ENCODE measurements at places on chromosomes 13 and 19.

DNA sequence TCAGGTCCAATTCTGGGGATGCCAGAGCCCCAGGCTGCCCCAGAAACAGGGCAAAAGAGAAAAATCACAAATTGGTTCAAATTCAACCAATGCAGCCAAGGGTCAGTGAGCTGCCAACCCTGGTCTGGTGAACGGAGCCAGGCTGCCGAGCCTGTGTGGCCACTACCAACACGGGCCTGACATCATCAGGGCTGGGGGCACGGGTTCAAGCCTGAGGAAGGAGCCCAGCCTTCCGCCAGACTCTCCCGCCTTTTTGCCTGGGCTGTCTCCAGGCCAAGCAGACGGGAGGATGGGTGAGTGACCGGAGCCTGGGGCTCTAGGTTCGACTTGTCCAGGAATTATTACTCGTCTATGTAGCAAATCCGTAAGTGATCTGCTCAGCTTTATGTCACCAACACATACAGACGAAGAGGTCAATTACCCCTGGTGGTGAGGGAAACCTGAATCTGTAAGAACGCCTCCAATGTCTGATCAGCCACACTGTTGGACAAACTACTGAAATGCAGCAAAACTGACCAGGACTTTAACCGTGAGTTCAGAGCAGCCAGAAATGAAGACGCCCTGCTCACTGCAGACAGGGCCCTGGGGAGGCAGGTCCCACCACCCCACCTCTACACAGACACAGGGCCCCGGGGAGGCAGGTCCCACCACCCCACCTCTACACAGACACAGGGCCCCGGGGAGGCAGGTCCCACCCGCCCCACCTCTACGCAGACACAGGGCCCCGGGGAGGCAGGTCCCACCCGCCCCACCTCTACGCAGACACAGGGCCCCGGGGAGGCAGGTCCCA is 31.8 kb downstream of the RAB20 start:
- DNase-seq = no peak

DNA sequence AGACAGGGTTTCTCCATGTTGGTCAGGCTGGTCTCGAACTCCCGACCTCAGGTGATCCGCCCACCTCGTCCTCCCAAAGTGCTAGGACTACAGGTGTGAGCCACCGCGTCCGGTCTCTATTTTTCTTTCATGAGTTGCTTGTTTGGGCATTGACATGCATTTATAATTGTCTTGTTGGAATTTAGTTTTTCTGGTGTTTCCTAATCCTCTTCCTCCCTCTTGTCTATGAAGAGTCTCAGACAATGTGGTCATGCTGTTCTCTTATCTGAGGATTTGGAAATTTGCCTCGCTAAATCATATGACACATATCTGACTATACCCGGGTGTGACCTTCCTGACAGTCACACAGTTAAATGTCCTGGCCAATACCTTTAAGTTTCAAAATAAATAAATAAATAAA is 7.4 kb upstream of the CEACAM18 start:
- no peak for DNase-seq

GRCh38 chr13:110216398-110217041 is 90.4 kb downstream of the COL4A1 start:
- no peak for DNase-seq

GRCh38 chr13:80224468-80224867 is 116.5 kb downstream of the SPRY2 start:
- DNase-seq = no peak

DNA sequence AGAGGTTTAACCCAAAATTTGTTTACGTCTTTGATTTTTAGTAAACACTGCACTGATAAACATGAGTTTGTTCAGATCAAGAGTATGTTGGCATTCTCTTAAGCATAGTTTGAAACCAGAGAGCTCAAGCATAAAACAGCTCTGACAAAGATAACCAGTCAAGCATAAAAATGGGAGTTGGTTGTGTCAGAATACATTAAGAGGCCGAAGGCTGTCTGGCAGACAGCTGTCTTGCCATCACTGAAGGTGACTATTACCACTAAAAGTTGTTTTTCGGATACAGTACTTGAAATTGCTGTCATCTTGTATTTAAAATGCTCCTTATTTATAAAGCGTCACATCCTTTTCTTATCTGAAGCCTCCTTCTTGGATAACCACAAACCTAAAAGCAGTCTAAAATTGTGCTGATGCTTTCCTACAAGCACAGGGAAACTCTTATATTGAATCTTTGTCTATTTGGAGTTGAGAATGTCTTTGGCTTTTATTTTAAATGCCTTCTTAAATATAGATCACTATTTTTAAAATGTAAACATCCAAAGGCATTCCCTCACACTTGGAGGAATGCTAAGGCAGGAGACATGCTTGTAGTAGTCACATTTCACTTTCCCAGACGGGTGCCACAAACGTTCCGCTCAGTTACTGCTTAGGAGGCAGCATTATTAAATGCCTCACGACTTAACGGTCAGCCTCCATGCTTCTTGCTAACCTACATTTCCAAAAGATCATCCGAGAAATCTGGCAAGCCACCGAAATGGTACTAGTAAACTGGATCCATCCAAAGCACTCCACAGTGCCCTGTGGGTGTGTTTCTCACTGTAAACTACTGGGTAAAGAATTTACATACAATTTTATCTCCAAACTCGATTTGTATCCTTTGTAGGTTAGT is 1.5 kb downstream of the SMAD9 start:
- no peak for DNase-seq

DNA sequence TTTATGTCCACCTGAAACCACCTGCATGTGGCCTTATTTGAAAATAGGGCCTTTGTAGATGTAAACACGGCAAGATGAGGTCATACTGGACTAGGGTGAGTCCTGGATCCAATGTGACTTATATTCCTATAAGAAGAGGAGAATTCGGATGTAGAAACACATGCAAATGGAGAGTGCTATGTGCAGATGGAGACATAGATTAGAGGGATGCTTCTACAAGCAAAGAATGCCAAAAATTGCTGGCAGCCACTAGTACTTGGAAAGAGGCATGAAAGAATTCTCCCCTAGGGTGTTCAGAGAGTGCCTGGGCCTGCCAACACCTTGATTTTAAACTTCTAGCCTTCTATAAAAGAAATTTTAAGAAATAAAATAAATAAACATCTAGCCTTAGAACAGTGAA is 226.1 kb downstream of the RFC3 start:
- DNase-seq = no peak

DNA sequence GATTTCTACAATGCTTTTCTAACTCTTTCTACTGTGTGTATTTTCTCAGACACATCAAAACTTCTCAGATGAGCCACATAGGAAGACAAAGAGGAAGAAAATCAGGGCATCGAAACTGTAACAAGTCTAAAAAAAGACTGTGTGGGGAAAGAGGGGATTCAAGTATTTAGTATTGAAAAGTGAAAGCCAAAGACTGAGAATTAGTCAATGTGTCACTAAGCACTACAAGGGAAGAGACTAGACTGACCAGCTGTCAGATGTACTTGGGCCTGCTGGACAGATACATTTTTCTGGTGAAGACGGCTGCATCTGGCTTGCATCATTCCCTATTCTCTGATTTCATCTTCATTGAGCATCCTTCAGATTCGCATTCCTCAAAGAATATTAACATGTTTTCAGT is 25.4 kb downstream of the COMMD6 start:
- DNase-seq = no peak

GRCh38 chr19:43638214-43638994 is 1.2 kb downstream of the CADM4 start:
- DNase-seq = no peak

- DNase-seq = no peak
Observed at GRCh38 chr13:93765811-93766210, 539.2 kb downstream of the GPC6 start.

DNA sequence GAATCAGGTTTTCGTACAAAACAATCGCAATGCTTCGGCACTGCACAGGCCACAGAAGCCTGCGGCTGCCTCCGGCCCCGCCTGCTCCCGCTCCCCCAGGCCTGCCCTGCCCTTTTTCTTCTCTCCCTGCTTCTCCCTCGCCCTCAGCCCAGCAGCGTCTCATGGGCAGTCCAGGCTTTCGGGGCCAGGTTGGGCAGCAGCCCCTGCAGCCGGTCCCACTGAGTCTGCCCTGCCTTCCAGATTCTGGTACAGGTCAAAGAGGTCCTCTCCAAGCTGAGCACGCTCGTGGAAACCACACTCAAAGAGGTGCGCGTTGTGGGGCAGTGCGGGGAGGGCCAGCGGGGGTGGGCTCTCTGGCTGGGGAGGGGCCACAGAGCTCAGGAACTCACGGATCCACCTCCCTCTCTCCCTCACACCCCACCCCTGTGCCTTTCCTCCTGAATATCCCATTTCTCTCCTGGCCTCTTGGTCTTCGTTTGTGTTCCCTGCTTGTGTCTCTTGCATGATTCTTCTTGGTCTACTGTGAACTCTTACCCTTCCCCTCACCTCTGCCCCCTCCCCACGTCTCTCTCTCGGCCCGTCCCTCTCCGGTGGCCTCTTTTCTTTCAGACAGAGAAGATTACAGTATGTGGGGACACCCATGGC is 30.1 kb downstream of the CCDC8 start:
- no peak for DNase-seq

DNA sequence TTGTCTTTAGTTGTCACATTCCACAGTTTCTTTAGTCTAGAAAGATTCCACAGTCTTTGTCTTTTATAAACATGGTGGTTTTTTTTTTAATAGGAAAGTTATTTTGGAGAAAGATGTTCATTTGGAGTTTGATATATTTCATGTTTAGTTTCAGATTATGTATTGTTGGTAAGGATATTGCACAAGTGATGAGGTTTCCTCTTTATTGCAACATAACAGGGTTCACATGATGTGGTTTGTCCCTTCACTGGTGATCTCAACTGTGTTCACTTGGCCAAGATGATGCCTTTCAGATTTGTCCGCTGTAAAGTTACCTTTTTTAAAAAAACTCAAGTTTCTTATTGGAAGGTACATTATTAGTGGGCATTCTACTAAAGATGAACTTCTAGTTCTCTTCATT is 3.2 kb downstream of the ZNF230 start:
- DNase-seq = no peak

DNA sequence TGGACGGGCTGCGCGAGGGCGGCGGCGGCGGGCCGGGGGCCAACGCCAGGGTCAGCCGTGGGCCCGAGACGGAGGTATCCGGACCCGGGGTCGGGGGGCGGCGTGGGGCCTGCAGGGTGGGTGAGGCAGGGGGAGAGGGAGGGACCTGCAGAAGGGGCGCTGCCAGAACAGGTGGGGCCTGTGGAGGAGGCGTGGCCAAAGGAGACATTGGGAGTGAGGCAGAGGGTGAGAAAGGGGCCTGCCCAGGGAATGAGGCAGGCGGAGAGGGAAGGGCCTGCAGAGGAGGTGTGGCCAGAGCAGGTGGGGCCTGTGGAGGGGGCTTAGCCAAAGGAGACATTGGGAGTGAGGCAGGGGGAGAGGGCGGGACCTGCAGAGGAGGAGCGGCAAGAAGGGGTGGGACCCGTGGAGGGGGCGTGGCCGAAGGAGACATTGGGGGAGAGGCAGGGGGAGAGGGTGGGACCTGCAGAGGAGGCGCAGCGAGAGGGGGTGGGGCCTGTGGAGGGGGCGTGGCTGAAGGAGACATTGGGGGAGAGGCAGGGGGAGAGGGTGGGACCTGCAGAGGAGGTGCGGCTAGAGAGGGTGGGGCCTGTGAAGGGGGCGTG is 4.2 kb downstream of the PRR36 start:
- DNase-seq = peak; percentile 74

DNA sequence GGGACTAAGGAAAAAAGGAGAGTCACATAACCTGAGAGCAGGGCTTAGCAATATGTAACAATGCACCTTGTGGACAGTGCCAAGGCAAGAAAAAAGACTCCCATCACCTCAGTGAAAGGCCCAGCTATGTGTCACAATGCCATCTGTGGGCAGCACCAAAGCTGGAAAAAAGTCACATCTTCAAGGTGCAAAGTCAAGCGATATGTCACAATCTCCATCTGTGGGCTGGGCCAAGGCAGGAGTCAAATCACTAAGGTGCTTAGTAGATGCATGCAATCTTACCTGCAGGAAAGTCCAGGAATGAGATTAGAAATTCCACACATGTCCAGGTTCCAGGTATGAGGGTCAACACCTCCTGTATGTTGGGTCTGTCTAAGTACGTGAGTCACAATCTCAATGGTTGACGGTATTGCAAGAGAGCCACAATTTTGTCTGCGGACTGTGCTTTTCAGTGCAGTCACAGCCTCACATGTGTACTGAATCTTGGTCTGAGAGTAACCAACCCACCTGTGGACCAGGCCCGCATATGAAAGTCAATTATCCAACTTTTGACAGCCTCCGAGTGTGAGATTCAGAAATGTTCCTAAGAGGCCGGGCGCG is 14.8 kb upstream of the ZNF43 start:
- DNase-seq = no peak

DNA sequence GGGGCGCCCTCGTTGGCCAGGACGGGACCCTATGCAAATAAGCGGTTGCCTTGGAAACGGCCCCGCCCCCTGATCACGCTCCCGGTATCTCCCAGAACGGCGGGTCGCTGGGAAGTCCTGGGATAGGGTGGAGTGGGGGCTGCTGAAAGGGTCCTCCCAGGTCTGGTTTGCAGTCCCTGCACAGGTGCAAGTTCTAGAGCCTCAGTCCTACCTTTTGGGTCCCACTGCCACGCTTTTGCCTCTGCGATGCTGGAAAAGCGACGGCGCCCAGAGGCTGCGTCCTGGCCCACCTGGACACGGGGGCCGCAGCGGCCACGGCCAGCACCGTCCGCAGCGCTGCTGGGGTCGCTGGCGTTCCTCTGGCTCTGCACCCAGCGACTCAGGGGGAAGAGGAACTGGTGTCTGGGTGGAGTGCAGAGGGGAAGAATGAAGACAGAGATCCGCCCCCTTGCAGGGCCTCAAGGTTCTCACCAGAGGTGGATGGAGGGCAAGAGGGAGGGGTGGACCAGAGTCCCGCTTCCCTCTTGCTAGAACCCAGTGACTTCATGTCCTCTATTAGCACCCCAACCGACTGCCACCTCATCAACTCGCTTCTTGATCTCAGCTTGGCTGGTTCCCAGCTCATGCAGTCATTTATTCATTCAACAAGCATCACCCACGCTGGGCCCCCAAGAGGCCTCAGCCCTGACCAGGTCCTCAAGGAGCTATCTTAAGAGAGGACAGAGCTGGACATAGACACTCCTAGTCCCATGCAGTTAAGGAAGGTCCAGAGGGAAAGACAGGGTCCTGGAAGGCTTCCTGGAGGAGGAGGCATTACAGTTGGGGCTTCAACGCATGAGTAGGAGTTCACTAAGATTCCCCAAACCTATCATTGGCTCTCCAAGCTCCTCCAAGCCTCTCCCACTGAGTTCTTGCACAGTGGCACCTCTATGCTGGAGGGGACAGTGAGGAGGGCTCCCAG is at the start of gene LRRC25:
TSS of gene LRRC25 (minus strand) at position 381 of the 961 bp plus-strand sequence. CDS start 659 bp downstream, outside the sequence.
- DNase-seq = no peak

DNA sequence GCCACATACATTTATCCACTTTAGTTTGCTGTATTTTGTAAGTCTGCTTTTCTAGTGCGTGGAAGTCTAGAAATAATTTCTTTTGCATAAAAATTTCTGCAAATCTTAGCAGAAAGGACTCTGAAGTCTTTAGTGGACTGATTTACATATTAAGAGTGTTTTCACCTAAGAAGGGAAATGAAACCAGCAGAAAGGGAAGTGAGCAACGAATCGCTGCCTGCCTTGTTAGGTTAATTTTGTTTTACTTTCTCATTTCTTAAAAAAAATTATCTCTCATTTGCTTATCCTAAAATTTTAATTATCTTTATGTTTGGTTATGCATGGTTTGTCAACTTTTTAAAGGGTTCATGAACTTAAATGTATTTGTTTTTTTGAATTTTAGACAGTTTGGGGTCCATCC is 767 bp upstream of the GPR18 start:
- no peak for DNase-seq

Measured in stimulated activated effector memory CD8-positive, alpha-beta T cell treated with anti-CD3 and anti-CD28 coated beads, Interleukin-12 subunit alpha, Interleukin-12 subunit beta, amount 100 ng/mL, for 72 hours (primary cell).